BJ (cell line): ENCODE measurements at places on chromosomes 1 and 21.

DNA sequence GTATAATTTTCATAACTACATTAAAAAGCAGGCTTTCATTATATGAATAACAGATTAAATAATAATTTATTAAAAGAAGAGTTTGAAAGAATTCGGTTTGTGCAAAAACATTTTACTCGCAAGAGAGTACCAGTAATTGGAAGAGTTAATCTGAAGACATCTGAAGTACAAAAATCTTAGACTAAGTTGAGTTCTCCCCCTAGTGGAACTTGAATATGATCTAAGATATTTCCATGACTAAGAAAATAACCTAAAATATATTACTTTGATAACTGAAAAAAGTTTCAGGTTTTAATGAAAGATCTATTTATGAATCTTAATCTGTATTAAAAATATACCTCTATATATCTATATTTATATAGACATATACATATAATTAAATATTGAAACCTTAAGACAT lies 112.5 kb upstream of the GFI1 start:
- no peak for DNase-seq

DNA sequence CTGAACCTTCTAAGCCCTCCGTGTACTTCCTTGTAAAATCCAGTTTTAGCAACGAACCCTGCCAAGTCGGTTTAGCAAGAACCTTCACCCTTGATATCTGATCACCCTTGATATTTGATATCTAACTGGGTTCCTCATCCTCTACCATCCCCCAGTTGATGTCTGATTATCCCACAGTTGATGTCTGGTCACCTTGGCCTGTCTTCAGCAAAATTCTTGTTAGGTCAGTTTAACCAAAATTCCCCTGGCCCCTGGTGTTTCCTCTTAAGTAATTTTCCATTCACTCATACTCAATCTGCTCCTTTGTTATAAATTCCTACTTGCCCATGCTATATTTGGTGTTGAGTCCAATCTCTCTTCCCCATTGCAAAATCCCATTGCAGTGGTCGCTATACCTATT lies 114.5 kb upstream of the ZNHIT6 start:
- DNase-seq, result no peak

- DNase-seq, result no peak
These were observed 464 bp downstream of the PARK7 start for GRCh38 chr1:7962014-7962335.

DNA sequence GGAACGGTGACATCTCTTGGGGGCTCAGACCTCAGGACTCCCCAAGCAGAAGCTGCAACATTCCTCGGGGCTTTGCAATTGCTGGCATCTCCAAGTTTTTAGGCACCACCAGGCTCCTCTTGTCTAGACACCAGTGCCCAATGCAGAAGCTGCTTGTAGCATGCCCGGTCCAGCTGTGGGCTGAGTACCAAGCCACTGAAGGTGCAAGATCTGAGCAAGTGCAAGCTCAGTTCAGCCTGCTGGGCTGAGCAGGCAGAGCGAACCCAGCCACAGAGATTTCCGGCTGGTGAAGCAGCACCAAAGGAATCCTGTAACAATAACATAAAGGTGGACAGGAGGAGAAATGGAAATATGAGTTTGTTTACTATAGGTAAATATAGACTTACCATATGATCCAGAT lies 995.4 kb upstream of the B3GALT2 start:
- no peak for DNase-seq

GRCh38 chr1:175935166-175935565 lies 191.8 kb upstream of the TNR start:
- DNase-seq, result no peak

- no peak for DNase-seq
These were observed 20.1 kb downstream of the DR1 start for GRCh38 chr1:93365813-93366212.

DNA sequence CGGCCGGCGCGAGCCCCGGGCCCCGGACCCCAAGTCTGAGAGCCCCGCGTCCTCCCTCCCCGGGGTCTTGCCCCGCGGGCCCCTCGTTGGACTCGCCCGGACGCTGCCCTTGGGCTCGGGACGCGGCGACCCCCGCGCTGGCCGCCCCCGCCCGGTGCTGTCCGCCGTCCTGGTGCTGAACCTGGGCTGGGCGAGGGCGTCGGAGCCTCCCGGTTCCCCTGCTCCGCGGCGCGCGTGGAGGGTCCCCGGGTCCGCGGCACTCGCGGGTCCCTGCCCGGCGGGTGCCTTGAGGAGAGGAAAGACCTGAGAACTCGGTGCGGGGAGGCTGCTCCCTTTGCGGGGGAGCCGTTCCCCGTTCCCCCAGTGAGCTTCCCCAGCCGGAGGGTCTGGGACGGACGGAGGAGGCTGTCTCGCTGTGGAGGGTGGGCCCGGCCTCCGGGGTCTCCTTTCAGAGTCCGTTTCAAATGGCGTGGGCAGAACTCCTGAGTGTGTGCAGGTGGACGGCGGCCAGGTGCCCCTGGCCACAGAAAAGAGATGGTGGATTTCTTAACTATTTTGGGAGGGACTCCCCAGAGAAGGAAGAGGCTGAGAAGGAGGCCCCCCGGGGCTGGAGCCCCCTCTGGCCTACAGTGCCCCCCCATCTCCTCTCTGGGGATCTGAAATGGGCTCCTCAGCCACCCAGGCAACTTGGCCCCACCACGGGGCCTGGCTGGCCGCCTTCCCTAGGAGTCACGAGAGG lies 595 bp downstream of the GABRD start:
- DNase-seq, result no peak

GRCh38 chr1:22025368-22026155 lies 24.1 kb downstream of the CELA3A start:
- no peak for DNase-seq

- no peak for DNase-seq
These were observed 328.2 kb downstream of the KCTD3 start for GRCh38 chr1:215895276-215895675.

- DNase-seq, result no peak
These were observed 123.0 kb downstream of the LYPLAL1 start for GRCh38 chr1:219296430-219297355.

DNA sequence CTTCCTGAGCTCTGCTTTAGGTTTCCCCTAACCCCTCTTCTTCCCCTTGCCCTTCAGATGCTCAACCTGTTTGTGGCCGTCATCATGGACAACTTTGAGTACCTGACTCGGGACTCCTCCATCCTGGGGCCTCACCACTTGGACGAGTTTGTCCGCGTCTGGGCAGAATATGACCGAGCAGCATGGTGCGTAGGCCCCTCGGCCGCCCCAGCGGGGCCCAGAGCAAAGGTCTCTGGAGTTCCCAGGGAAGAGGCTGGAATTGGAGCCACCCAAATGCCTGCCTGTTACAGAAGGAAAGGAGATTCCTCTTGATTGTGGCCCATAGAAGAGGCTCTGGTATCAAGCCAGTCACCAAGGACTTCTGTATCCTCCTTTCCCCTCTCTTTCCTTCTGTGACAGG lies 285.5 kb downstream of the ZNF648 start:
- no peak for DNase-seq

DNA sequence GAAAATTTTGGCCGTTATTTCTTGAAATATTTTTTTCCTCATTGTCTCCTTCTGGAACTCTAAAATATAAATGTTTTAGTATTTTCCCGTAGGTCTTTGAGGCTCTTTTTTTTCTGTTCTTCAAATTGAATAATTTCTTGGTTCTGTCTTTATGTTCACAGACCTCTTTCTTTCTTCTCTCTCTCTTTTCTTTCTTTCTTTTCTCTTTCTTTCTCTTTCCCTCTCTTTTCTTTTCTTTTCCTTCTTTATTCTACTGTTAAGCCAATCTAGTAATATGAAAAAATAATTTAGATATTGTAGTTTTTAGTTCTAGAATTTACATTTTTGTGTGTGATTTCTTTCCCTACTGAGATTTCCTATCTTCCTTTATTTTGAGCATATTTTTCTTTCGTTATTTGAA lies 30.1 kb downstream of the CLIC4 start:
- no peak for DNase-seq

DNA sequence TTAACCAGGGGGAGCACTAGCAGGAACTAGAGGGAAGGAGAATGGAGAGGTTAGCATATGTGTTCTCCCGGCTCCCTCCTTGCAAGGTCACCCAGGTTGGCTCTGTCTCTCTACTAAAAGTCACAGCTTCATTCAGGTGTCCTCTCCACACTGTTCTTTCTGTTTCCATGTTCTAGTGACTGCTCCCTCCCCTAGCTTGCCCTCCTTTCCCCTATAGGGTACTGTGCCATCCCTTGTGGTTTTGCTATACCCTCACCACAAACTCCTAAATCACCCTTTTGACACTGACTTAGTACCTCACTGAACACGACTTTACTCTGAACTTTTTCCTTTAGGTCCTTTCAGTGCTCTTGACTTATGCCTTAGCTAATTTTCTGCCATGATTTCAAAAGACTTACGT lies 389.3 kb downstream of the ST6GALNAC3 start:
- no peak for DNase-seq

- no peak for DNase-seq
These were observed 214.3 kb downstream of the PTPRU start for GRCh38 chr1:29450591-29450990.

GRCh38 chr1:95003433-95003738 lies 69.4 kb downstream of the ALG14 start:
- DNase-seq, result no peak

DNA sequence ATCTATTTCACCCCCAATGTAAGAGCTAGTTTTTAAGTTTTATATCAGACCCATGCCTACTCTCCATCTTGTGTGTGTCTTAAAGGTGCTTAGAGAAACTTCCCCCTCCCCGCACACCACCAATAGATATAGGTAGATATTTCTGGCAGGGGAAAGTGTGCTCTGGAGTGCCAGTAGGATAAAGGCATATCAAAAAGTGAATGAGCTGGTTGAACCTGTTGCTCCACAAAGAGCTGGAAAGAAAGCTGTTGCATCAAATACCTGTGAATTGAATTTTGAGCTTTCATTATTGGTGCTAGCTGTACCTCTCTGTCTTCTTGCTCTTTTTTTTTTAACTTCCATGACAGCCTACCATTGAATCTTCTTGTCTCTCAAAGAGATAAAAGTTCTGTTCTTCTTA lies 32.8 kb downstream of the ARID1A start:
- DNase-seq, result no peak

DNA sequence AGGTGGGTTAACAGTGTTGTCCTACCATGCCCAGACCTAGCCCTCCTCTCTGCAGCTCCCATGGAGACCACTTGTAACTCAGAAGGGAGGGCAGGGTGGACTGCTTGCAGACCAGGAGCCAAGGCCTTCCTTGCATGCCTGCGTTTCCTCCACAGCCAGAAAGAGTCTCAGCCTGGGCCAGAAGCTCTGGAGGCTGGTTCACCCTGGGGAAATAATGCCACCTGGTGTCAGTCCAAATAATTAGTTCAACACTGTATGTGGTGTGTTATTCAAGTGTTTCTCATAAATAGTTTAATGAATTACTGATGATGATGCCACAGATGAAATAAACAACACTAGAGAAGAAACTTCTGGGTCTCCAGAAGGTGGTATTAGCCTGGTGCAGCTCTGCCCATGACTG lies 16.9 kb upstream of the VANGL1 start:
- DNase-seq, result no peak

DNA sequence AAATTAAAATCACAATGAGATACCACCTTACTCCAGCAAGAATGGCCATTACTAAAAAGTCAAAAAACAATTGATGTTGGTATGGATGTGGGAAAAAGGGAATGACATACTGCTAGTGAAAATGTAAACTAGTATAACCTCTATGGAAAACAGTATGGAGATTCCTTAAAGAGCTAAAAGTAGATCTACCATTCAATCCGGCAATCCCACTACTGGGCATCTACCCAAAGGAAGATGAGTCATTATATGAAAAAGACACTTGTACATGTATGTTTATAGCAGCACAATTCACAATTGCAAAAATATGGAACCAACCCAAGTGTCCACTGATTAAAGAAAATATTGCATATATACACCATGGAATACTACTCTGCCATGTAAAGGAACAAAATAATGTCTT lies 37.2 kb downstream of the SUSD4 start:
- no peak for DNase-seq

GRCh38 chr21:17455451-17455850 lies 57.4 kb upstream of the CXADR start:
- no peak for DNase-seq

DNA sequence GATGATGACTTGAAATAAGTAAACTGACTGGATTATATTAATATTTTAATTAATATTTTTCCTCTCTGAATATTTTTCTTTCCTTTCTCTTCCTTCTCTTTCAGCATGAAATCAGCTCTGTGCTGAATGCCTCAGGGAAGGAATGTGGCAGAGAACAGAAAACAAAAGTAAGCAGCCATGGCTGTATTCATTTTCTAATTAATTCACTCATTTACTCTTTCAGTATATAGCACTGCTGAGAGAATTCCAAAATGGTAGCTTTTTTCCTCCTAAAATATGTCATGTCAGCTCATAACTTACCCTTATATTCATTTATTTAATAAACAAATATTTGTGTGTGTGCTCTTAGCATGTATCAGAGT lies 522.5 kb downstream of the PTPRC start:
- no peak for DNase-seq

GRCh38 chr1:82494117-82494516 lies 693.4 kb downstream of the ADGRL2 start:
- no peak for DNase-seq

GRCh38 chr1:201633811-201634210 lies 94.9 kb downstream of the NAV1 start:
- no peak for DNase-seq

GRCh38 chr1:62887799-62888507 lies 104.0 kb downstream of the ATG4C start:
- DNase-seq, result no peak

DNA sequence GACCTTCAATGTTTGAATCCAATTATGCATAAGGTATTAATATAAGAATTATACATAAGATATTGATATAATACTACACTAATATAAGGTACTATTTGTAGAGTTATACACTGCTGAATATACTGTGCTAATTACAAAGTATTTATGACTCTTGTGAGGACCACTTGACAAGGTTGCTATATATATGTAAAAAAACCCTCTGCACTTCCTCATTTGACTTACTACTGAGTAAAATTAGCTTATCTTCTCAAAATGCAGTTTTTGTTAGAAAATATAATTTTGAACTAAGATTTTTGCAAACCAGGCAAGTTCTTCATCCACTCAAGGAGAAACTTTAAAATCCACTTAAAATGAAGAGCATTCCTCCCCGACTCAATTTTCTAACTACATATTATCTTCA lies 8.5 kb downstream of the SIKE1 start:
- no peak for DNase-seq

GRCh38 chr21:33552093-33552998 lies 9.5 kb downstream of the SON start:
- no peak for DNase-seq

GRCh38 chr1:209651138-209651587 lies 1.1 kb downstream of the LAMB3 start:
- DNase-seq, result peak; percentile 19

DNA sequence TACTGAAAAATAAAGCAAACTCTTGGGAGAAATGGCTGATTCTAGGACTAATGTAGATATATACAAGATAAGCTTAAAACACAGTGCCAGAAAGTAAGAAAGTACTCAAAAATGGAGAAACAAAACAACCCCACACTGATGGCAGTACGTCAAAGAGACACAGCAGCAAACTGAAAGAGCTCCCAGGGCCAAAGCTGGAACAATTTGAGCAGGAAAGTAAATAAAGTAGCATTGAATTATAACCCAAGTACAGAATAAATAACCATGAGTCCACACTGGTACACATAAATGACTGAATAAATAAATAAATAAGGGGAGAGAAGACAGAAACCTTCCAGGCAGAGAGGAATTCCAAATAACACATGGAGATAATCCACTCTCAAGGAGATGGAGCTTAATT lies 120.9 kb downstream of the GLUL start:
- DNase-seq, result no peak

GRCh38 chr1:77489910-77490309 lies 192.5 kb downstream of the ZZZ3 start:
- peak; percentile 35 for DNase-seq

- no peak for DNase-seq
These were observed 14.2 kb upstream of the RIPK4 start for GRCh38 chr21:41781050-41781410.

- DNase-seq, result no peak
These were observed 22.2 kb upstream of the SCAF4 start for GRCh38 chr21:31753949-31754707.
